AG04450 (cell line): ENCODE measurements at places on chromosomes 7 and 10. TPM values are rescaled to one million over a fixed set of nuclear protein-coding genes. Genes with fewer than 3 reads are reported as not detected.

PTPRN2 gene
- 0.02 and 0.04 TPM in 2 replicates for polyA plus RNA-seq

LRRC18 gene
- polyA plus RNA-seq = not detected in 2 replicates

GLCCI1 gene
- 8.1 and 13.5 TPM in 2 replicates for polyA plus RNA-seq

HOXA3 gene
- 1.6 and 1.9 TPM in 2 replicates for polyA plus RNA-seq

FGL2 gene
- polyA plus RNA-seq = 28.8 TPM in 2 replicates

SPDYE11 gene
- 0.06 and 0.07 TPM in 2 replicates for polyA plus RNA-seq

SPDYE9 gene
- 0.06 and 0.07 TPM in 2 replicates for polyA plus RNA-seq

SIRT1 gene
- 12.9 and 16.9 TPM in 2 replicates for polyA plus RNA-seq

EVX1 gene
- polyA plus RNA-seq = not detected in 2 replicates

FAM25A gene
- polyA plus RNA-seq = not detected in 2 replicates

TMEM184A gene
- 0.36 and 0.56 TPM in 2 replicates for polyA plus RNA-seq

CAV1 gene
- 1,209 and 1,356 TPM in 2 replicates for polyA plus RNA-seq

GPR15LG gene
- polyA plus RNA-seq = not detected in 2 replicates

ZNF25 gene
- 8.2 and 10.9 TPM in 2 replicates for polyA plus RNA-seq

TACR2 gene
- 0.10 TPM in 1 of 2 replicates, not detected in the other for polyA plus RNA-seq

ASB13 gene
- 4.0 and 4.3 TPM in 2 replicates for polyA plus RNA-seq

ANXA7 gene
- polyA plus RNA-seq = 117 TPM in 2 replicates

CALCR gene
- polyA plus RNA-seq = not detected in 2 replicates
